ENCODE measurements at places on chromosomes 1 and 21.

DNA sequence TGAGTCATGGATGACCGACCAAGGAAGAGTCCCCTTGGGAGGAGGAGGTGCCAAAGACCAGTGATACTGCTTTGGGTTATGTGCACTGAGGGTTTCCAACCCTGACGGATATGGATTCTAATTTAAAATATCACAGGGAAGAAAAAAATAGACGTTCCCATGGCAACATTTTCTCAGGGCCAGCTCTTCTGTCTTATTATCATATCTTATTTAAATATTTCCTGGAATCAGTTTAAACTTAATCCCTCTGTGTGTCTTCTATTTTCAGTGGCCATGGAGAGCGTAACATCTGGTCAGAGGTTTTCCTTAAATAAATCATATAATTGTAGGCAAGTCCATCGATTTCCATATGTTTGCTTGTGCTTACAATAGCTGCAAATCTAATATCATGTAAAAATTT is 205.4 kb upstream of the FMN2 start:
- no peak for DNase-seq

- no peak for DNase-seq
These were observed 68.0 kb upstream of the WDR26 start for GRCh38 chr1:224502459-224503160.

DNA sequence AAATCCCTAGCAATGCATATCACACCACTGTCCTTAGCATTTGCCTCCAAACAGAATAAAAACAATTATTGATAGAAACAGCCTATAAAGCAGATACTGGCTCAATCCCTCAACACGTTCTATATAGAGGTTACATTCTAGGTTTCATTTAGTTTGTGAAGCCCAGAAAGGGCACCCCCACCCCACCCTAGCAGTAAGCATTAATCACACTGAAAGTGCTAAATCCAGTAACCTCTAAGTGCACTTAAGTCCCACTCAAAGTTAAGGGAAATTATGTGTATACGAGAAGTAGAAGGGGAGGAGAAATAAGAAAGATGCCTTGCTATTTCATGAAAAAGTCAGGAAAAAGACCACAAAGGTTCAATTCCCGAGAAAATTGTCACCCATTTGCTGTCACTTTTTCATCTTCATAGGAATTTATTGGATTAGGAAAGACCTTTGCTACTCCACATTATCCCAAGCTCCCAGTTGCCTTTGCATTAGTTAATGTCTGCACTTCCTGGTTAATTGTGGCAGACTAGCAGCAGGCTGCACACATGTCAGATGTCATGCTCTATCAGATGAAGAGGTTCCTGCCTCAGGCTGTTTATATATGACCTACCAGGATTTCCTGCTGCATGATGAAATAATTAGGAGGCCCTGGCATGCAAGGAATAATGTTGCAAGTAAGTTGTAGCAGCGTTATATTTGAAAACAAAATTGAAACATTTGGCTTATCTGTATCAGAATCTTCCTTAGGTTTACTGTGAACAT is 54.5 kb upstream of the LHX8 start:
- DNase-seq = no peak

GRCh38 chr1:116956378-116956777 is 45.2 kb upstream of the CD101 start:
- DNase-seq = no peak

- no peak for DNase-seq
These were observed 4.1 kb downstream of the PALMD start for GRCh38 chr1:99650030-99650429.

GRCh38 chr1:161020509-161021164 is at the start of gene F11R:
TSS of gene F11R (minus strand) at chr1:161021152. CDS start at chr1:161021073, 79 bp downstream.
- DNase-seq = no peak

GRCh38 chr21:25296252-25296651 is 311.0 kb downstream of the MRPL39 start:
- DNase-seq = no peak

DNA sequence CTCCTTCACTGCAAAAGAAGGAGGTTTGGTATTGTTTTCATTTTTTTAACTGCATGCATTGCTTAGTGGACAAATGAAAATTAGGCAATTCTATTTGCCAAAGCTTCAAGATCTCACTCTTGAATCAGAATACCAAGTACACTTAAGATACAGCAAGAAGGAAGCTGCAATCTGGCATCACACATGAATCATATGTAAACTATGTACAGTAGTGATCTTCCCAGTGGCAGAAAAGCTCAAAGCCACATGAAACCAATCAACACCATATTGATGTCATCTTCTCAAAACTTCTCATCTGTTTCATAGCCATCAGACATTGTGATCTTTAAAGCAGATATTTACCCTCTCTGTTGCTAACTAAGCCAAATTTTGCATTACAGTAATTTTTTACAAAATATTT is 550.1 kb downstream of the LTN1 start:
- DNase-seq = no peak

DNA sequence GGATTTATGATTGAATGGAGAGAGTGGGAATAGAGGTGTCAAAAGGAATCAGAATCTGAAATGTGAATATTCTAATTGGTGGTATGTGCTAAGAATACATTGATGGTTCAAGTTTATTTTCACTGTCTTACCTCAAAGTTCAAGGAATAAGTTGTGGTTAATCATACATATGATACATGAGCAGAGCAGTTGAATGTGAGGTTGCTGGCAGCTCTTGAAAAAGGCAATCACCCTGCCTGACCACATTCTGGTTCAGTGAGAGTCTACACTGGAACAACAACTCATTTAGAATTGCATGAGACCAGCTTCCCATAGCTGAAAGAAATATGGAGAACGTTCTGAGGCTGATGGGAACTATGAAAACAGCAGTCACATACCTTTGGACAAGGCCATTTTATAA is 68.3 kb upstream of the ARHGAP29 start:
- DNase-seq = no peak

DNA sequence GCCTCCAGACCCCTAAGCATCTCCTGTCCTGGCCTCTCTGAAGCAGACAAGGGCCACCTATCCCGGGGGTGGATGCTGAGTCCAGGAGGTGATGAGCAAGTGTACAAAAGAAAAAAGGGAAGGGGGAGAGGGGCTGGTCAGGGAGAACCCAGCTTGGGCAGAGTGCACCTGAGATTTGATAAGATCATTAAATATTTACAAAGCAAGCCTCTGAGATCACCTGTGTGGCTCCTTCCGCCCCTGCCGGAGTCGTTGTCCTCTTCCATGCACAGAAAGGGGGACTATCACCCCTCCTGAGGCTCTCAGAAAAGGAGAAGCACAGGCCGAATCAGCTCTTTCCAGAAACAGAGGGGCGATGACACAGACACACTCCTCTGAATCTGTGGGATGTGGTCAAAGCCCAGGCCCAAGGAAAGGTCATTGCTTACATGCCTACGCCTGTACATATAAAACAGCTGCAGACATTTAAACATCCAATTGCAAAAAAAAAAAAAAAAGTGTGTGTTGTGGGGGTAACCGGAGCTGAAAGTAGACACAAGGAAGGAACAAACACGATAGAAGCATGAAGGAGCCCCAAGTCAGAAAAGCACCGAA is 30.9 kb downstream of the PRSS38 start:
- DNase-seq = no peak
